Testis (tissue), 5 donors: ENCODE measurements at places on chromosomes 4 and X. TPM values are rescaled to one million over a fixed set of nuclear protein-coding genes. Genes with fewer than 3 reads are reported as not detected.

DNA sequence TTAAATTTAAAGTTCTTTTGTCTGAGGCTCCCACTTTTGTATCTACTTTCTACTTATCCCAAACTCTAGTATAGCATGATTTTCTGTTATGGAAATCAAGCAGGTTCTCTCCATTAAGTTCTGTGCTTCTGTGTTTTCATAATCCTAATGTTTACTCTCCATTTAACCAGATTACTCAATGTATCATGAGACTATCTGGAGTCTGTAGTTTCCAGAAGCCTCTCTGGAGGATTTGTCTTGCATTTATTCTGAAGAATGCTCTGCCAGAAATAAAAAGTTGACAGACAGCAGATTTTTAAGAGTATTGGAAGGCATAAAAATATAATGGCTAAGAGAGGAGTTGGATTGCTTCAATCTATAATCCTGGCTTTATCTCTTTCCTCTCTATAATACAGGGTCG lies 39.2 kb upstream of the PLS3 start:
- no peak for DNase-seq

DNA sequence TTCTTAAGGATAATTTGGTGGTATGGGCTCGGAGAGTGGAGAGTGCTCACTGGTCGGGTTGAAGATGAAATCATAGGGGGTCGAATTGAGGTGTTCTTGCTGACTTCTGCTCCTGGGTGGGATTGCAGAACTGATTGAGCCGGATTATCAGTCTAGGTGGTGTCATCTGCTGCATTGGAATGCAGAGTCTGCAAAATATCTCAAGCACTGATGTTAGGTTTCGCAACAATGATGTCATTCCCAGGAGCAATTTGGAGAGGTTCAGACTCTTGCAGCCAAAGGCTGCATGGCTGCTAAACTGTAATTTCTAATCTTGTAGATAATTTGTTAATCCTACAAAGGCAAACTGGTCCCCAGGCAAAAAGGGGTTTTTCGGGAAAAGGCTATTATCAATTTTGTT lies 67.7 kb downstream of the RHOH start:
- no peak for DNase-seq

- no peak for DNase-seq
Measured at GRCh38 chrX:129235903-129236302, 287.4 kb downstream of the SMARCA1 start.

- DNase-seq = peak; percentile 16
Measured at GRCh38 chr4:17168571-17168970, 270.1 kb upstream of the LDB2 start.

GRCh38 chr4:22881411-22881810 lies 188.7 kb downstream of the GBA3 start:
- no peak for DNase-seq

Gene POU3F4
- not detected for polyA plus RNA-seq

GRCh38 chr4:37765741-37766140 lies 60.7 kb upstream of the PGM2 start:
- no peak for DNase-seq

Gene SERPINA7
- polyA plus RNA-seq = not detected

GRCh38 chr4:148774134-148774533 lies 331.9 kb upstream of the NR3C2 start:
- DNase-seq = no peak

DNA sequence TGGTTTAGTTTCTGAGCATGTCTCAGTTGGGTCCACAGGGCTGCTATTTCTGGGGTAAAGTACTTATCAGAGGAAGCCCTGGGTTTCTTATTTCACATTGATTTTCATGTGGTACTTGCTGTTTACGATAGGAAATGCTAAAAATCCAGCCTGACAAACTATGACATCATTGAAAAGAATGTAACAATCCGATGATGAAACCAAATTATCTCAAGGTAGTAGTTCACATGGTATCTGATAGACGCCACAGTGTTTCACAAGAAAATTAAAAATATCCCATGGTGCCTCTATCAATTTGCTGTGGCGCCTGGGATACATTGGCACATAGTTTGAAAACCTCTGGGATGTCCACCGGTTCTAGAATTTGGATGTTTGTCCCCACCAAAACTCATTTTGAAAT lies 418.9 kb upstream of the RPS6KA3 start:
- no peak for DNase-seq
